ENCODE measurements at places on chromosomes 2 and 18.
A peak's percentile ranks its signal among the peaks of the same experiment; 100 is the strongest.

- DNase-seq: no peak
Observed at GRCh38 chr2:144579556-144579955, 59.6 kb upstream of the ZEB2 start.

GRCh38 chr2:217836901-217837491 lies 165.8 kb downstream of the TNS1 start:
- peak; percentile 39 for DNase-seq

- DNase-seq: no peak
Observed at GRCh38 chr18:72995558-72995957, 127.8 kb upstream of the NETO1 start.

GRCh38 chr2:136492901-136493300 lies 272.4 kb upstream of the THSD7B start:
- no peak for DNase-seq

GRCh38 chr2:144006139-144006538 lies 513.8 kb downstream of the ZEB2 start:
- no peak for DNase-seq

- no peak for DNase-seq
Observed at GRCh38 chr2:224682134-224682533, 34.0 kb downstream of the CCDC195 start.

- peak; percentile 74 for DNase-seq
Observed at GRCh38 chr2:120958623-120959366, 223.1 kb downstream of the GLI2 start.

Data from ELF-1 (cell line).